CD8-positive, alpha-beta memory T cell (primary cell): ENCODE measurements at places on chromosomes 12 and 14.
A peak's percentile ranks its signal among the peaks of the same experiment; 100 is the strongest.

DNA sequence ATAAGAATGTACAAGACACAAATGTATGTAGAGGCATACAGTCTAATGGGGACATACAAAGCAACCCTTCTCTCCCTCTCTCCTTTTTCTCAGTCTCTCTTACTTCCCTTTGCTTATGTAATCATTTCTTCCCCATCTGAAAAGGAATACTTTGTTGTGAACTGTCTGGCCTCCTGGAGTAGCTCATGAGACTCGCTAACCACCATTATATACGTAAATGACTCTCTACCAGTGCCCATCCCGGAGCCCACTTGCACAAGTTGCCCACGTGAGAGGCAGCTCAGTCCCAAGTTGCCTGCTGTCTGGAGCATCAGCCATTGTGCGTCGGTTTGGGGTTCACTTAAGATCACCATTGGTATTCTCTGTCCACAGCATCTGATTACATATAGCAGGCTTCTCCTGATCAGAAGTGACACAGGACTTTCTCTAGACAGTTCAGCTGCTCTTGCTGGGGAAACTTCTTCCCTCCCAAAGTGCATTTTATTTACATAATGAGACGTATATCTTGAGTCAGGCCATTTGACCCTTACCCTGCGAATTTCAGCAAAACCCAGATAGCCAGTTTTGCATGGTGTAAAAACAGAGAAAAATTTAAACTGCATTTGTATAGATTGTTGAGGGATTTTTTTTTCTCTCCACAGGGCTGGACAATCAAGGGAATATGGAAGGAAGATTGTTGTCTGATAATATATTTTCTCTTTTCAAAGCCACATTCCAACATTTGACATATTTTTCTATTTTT, 220.7 kb upstream of the EGLN3 start:
- DNase-seq, result no peak

- no peak for DNase-seq
These were observed 997.4 kb downstream of the FLRT2 start for GRCh38 chr14:86527312-86527711.

- no peak for DNase-seq
These were observed 48.0 kb downstream of the ETNK1 start for GRCh38 chr12:22672951-22673350.

- DNase-seq, result no peak
These were observed 44.5 kb upstream of the EEA1 start for GRCh38 chr12:92973614-92974013.

DNA sequence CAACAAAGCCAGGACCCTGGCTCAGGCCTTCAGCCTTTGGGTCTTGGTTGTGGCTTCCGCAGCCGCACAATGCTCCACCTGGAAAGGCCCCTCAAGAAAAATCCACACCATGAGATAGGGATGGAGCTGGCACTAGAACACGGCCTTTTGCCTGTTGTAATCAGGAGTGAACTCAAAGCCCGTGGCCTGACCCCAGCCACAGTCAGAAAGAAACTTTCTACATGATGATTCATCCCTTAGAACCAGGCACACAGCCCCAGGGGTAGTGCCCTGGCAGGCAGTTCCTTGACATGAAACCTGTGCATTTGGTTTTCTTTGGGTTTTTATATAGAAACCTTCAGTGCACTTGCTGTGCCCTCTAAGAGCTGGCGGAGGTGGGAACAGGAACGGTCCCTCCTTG, 5.1 kb downstream of the CLMN start:
- no peak for DNase-seq

DNA sequence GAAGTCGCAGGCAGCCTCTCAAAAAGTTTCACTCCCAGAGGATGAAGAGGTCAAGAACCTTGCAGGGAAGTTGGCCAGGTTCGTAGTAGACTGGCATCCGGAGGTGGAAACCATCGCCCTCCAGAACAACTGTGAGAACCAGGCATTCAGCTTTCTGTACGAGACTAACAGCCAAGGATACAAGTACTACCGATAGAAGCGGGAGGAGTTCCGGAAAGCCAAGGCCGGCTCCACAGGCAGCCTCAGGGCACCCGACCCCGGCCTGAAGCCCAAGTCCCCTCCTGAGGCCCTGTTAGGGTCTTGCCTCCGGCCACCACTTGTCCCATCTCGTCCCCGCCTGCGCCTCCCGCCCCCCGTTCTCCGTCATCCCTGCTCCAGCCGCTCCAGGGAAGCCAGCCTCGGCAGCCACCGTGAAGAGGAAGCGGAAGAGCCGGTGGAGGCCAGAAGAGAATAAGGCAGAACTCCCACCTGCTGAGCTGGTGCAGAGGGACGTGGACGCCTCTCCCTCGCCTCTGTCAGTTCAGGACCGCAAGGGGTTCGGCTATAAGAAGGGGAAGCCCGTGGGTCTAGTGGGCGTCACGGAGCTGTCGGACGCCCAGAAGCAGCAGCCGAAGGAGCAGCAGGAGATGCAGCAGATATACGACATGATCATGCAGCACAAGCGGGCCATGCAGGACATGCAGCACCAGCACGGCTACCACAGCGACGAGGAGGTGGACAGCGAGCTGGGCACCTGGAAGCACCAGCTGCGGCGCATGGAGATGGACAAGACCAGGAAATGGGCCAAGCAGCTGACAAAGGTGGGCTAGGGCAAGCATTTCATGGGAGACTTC, 366.8 kb upstream of the ATXN7L3B start:
- no peak for DNase-seq

DNA sequence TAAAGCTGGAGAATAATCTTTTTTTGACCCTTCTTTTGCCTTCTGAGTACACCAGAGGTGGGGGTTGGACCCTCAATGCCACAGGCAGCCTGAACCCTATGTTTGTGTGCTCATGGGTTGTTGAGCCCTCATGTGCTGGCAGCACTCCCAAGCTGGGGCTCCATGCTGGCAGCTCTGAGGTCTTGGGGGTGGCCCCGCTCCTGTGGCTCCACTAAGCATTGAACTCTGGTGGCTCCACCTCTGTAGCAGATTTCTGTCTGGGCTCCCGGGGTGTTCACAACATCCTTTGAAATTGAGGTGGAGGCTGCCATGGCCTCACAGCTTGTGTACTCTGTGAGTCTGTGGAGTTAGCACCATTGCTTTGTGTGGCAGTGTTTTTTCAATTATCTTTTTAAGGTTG, 557.4 kb upstream of the SEL1L start:
- no peak for DNase-seq

DNA sequence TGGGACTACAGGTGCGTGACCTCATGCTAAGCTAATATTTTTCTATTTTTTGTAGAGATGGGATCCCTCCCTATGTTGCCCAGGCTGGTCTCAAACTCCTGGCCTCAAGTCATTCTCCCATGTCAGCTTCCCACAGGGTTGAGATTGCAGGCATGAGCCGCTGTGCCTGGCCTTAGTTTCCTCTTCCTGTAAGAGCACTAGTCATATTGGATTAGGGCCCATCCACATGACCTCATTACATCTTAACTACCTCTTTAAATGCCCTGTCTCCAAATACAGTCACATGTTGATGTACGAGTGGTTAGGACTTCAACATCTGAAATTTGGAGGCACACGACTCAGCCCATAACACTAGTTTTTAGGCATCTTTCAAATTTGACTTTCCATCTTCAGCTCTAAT, 72.2 kb upstream of the RASSF3 start:
- DNase-seq, result no peak

DNA sequence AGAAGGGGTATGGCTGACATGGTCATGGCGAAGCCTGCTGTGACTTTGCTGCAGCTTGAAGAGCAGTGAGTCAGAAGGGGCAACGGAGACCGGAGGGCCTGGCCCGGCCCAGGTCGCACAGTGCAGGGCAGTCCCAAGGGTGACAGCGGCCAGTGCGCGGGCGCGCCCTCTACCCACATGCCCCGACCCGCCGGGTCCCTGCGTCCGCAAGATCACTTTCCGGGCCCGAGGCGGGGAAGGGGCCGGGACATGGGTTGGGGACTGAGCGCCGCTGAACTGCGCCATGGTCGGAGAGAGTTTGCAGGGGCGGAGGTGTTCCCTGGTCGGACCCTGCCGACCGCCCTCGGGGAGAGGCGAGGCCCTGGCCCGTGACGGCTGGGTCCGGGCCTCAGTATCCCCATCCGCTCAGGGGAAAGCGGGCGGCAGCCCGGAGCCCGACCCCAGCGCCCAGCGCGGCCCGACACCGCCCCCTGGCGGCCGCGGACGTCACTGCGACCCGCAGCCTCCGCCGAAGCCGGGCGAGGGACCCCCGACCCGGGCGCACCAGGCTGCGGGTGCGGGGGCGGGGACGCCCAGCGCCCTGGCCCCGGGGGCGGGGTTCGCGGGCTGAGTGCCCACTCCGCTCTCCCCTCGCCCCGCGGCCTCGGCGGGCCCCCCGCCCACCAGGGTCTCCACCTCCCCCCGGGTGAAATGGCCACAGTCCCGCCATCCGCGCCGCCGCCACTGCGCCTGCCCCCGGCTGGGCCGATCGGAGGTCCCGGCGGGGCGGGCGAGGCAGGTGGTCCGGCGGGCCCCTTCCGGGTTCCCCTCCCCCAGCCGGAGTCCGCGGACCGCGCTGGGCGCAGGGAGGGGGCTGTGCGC, 7.2 kb upstream of the ANKRD9 start:
- peak; percentile 62 for DNase-seq

GRCh38 chr12:92098594-92099380, 46.9 kb downstream of the BTG1 start:
- DNase-seq, result no peak

- no peak for DNase-seq
These were observed 17.9 kb upstream of the DHRS7 start for GRCh38 chr14:60183138-60183537.

GRCh38 chr12:106964526-106964925, 8.8 kb downstream of the TMEM263 start:
- no peak for DNase-seq

DNA sequence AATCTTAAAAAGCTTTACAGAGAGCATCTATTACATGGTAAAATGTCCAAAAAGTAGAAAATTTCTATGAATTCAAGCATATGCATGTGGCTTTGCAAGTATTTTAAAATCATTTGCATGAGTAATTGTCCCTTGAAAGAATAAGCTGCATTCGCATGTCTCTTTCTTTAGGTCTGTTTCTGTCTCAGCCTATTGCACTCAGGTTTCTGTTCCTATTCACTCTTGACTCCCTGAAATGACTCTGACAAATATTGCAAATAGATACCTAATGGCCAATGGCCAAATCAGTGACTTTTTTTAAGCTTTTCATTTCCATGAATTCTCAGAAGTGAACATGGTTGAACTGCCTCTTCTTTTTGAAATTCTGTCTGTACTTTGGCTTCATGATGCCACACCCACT, 6.4 kb upstream of the TTC8 start:
- no peak for DNase-seq

- no peak for DNase-seq
These were observed 706 bp upstream of the DIO2 start for GRCh38 chr14:80212023-80212397.

DNA sequence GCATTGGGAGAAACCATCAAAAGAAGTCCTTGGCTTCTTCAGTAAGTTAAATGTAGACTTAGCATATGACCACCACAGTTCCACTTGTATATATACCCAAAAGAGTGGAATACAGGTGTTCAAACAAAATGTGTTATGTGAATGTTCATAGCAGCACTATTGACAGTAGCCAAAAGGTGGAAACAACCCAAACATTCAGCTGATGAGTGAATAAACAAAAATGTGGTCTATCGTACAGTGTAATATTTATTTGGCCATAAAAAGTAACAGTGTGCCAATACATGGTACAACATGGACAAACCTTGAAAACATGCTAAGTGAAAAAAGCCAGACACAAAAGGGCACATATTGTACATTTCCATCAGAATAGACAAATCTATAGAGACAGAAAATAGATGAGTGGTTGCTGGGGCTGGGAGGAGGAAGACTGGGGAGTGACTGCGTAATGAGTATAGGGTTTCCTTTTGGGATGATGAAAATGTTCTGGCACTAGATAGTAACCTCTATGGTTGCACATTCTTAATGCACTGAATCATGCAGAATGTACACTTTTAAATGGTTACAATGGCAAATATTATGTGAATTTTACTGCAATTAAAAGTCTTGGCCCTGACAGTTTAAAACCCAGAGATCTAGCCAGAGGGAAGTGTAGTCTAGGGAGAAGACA, 5.5 kb downstream of the ERP29 start:
- no peak for DNase-seq

DNA sequence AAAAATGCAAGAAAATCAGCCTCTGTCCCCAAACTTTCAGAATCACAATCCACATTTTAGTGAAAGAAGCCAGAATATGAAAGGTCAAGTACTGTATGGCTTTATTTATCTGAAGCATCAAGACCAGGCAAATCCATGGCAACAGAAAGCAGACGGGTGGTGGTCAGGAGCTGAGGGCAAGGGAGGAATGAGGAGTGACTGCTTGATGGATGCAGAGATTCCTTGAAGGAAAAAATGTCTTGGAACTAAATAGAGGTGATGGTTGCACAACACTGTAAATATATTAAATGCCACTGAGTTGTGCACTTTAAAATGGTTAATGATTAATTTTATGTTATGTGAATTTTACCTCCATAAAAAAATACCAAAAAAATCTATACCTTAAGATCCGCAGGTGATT, 165.1 kb downstream of the GXYLT1 start:
- DNase-seq, result no peak

GRCh38 chr14:30468354-30468753, 90.6 kb upstream of the G2E3 start:
- DNase-seq, result no peak

DNA sequence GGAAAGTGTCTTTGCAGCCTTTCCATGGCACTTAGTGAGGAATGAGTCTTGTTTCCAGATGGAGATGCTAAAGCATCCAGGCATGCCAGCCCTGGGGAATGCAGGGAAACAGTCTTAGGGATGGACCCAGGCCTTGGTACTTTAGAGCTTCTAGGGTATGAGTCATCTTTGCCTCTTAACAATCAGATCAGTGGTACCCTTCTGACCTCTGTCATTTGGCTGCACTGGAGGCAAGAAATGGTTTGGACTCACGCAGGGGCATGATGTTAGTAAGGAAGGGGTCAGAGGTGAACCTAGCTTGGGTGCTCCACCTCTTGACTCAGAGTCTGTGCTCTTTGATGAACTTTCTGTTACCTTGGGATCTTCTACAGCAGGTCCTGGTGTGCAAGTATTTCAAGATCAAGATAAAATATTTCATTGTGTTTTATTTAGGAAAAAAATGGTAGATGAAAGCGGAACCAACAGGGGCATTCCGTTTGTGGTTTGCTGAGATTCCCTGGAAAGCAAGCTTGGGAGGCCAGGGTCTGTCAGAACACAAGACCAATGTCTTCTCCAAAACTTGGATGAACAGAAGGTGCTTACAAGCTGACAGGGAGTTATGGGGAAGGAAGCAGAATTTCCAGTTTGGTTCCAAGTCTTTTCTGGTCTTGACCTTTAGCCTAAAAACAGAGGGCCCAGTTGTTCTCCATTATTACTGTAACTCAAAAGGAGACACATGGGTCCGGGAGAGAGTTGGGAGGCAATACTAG, 216.2 kb downstream of the ZFP36L1 start:
- no peak for DNase-seq

GRCh38 chr14:68952531-68953195, 26.4 kb downstream of the ACTN1 start:
- DNase-seq, result no peak

DNA sequence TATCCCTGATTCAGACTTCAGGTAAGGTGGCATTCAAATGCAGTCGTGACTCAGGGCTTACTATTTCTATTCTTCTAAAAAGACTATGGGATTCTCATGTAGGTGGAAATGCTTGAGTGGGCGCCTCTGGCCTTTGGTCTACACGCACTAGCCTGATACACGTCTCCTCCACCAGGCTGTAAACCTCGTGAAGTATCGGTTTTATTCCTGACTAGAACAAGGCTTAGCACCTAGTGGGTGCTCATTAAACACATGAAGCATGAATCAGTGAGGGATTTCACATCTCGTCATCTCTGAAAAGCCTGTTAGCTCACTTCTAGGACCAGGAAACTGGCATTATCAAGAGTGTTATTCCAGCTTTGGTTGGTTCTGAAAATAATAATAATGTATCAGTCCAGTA, 17.7 kb upstream of the HNF1A start:
- no peak for DNase-seq

GRCh38 chr12:94157981-94158411, 9.6 kb downstream of the PLXNC1 start:
- DNase-seq, result no peak
